ENCODE measurements at places on chromosomes 5 and 9.
A peak's percentile ranks its signal among the peaks of the same experiment; 100 is the strongest.

DNA sequence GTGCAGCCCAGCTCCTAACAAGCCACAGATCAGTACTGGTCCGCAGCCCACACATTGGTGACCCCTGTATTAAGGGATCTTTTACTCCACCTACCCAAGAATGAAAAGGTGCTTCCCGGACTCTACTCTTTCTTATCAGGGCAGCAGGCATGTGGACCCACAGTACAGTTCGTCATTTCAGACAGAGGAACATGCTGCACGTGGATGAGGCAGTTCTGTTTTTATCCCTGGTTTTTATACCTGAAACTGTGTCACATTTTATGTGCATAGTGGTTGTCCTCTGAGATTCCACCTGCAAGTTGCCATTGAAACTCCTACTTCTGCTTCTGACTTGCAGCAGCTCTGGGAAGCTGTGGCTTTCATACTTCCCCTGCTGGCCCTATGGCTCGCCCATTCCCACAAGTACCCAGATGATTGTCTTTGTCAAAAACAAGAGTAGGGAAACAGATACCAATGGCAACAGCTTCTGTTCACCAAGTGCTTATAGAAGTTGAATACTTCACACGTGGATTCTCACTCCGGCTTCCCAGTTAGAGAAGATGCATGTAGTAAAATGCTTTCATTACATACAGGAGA, 208.0 kb downstream of the TRIO start:
- no peak for DNase-seq

DNA sequence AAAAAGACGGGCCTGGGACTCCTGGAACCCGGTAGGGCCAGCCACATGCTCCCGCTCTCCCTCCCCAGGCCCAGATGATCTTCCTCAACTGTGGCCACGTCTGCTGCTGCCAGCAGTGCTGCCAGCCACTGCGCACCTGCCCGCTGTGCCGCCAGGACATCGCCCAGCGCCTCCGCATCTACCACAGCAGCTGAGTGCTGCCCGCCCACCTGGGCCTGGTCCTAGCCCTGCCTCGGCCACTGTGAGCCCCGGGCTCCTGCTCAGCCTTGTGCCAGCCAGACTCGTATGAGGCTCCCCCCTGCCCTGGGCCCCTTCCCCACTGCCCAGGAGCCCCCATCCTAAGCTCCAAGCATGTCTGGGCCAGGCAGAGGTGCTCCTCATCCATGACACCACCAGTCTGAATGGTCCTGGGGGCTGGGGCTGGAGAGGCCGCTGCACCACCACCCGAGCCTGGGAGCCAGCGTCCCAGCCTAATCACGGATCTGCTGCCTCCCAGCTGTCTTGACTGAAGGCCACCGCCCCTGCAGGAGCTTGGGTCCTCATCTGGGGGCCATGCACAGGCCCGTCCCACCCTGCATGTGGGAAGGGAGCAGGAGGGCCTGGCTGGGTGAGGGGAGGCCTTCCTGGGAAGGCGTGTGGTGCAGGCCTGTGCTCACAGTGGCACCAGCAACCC, 51.5 kb downstream of the LRSAM1 start:
- no peak for DNase-seq

GRCh38 chr5:79111960-79112702, 522 bp downstream of the BHMT start:
- DNase-seq = no peak

DNA sequence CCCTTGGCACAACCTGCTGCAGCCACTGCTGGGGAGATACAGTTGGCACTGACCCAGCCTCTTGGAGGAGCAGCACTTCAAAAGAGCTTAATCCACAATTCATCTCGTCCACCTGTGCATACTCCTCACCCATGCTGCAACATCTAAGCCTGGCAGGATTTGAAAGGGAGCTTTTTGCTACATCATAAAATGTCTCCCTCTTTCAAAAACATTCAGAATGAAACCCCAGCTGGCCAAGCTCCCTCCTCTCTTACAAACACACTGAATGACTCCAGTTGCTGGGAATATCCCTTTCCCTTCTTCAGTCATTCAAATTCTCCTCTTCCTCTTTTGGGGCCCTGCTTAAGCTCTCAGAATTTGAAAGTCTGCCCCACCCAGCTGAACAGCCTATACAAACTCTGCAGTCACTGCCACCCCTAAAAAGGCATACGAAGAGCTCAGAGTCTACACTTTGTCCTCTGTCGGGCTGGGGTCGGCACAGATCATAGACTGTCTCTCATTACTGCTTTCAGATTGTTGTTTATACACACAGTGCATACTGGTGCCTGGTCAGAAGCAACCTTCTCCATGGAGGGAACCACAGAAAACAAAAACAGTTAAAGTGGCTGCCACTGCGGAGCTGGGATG, 8.8 kb upstream of the C5orf15 start:
- peak; percentile 53 for DNase-seq

- no peak for DNase-seq
Measured at GRCh38 chr5:12655675-12656074, 751.4 kb upstream of the CTNND2 start.

DNA sequence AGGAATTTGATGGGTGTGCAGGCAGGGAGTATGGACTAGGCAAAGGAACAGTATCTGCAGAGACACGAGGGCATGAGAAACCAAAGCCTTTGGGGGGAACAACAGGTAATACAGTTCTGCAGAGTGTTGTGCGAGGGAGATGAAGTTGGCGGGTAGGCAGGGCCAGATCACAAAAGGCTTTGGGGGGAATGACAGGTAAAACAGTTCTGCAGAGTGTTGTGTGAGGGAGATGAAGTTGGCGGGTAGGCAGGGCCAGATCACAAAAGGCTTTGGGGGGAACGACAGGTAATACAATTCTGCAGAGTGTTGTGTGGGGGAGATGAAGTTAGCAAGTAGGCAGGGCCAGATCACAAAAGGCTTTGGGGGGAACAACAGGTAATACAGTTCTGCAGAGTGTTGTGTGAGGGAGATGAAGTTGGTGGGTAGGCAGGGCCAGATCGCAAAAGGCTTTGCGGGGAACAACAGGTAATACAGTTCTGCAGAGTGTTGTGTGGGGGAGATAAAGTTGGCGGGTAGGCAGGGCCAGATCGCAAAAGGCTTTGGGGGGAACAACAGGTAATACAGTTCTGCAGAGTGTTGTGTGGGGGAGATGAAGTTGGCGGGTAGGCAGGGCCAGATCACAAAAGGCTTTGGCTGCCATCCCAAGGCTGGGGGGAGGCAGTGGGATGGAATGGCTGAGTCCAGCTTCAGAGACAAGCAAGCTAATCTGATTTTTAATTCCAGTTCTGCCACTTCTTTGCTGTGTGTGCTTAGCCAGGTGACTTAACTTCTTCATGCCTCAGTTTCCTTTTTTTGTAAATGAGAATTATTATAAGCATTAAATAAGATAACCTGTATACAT, 33.0 kb downstream of the FRMPD1 start:
- DNase-seq = no peak

DNA sequence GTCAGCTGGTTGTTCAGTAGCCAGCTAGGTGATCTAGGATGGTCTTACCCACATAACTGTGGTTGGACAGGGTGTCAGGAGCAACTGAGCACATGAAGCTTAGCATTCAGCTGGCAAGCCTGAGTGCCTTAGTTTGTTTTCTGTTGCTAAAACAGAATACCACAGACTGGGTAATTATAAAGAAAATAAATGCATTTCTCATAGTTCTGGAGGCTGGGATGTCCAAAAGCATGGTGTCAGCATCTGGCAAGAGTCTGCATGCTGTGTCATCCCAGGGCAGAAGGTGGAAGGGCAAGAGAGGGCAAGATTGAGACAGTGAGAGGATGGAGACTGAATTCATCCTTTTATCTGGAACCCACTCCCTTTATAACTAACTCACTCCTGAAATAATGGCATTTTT, 921.5 kb downstream of the TLE4 start:
- no peak for DNase-seq

DNA sequence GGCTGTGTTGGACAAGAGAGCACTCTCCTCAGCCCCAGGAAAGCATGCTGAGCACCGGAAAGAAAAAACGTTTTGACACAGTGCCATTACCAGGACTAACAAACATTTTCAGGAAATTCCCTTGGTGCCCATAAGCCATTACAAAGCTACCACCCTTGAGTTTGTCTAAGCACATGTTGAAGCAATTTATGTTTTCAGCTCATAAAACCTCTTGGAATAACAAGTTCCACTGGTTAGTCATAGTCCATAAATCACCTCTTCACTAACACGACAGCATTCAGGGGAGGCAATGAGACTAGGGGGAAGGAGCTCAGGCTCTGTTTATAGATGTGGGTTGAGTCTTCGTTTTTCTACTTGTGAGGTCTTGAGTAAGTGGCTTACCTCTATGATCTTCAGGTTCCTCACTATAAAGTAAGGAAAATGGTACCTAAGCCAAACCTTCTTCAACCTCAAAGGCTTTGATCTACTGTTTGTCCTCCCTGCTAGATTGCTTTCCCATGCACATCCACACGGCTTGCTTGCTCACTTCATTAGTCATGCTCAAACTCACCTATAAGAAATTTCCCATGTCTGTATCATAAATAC, 65.4 kb downstream of the DRD1 start:
- peak; percentile 32 for DNase-seq

DNA sequence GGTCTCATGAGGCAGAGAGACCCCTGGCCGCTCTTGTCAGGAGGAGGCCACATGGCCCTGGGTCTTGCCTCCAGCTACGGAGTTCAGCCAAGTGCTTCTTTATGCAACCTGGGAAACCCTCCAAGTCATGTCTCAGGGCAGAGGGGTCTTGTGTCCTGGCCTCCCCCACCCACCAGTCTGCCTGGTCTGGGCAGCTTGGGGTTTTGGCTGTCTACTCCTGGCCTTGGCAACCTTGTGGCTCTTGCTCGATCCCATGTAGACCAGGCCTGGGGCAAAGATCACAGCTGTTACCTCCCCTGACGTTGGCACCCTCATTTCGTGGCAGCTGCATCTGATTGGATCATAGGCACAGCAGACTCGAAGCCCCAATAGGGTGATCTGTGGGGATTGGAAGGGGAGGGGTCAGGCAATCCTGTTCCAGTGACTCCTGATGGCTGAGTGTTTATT, 28.4 kb downstream of the JADE2 start:
- no peak for DNase-seq

- DNase-seq = no peak
Measured at GRCh38 chr5:16690243-16690852, 73.6 kb upstream of the RETREG1 start.

GRCh38 chr5:158170060-158170459, 311.1 kb upstream of the CLINT1 start:
- DNase-seq = no peak

GRCh38 chr9:106883030-106883429, 20.1 kb downstream of the ZNF462 start:
- no peak for DNase-seq

GRCh38 chr5:113505181-113505580, 8.3 kb upstream of the YTHDC2 start:
- no peak for DNase-seq

DNA sequence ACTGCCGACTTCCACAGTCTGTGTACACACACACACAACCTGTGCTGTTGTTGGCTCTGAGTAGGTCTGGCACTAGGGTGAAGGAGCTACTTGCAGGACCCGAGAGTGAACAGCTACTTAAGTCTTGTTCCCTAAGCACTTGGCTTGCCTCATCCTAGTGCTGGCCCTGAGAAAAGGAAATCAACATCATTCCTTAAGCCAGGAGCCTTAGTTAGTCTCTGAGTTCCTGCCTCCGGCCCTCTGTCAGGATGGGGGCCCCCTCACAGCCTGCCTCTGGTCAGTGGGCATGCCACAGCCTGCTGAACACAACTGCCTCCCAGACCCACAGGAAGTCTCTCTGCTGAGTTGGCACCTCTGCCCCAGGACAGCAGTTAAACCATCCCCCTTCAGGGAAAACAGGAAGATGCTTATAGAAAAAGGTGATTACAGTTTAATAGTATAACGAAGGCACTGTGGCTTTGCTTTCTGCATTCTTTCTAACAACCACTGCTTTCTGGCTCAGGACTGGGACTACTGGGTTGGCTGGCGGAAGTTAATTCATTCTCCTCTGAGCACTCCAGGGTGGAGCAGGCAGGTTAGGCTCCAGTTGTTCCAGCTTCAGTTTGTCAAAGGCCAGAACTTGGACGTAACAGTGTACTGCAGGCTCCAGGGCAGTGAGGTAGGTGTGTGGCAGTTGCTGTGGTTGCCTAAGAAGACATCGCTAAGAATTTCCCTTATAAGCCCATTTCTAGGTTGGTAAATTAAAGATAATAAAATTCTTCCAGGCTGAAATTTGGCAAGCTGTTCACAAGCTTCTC, 2.8 kb downstream of the MAMDC2 start:
- DNase-seq = no peak

DNA sequence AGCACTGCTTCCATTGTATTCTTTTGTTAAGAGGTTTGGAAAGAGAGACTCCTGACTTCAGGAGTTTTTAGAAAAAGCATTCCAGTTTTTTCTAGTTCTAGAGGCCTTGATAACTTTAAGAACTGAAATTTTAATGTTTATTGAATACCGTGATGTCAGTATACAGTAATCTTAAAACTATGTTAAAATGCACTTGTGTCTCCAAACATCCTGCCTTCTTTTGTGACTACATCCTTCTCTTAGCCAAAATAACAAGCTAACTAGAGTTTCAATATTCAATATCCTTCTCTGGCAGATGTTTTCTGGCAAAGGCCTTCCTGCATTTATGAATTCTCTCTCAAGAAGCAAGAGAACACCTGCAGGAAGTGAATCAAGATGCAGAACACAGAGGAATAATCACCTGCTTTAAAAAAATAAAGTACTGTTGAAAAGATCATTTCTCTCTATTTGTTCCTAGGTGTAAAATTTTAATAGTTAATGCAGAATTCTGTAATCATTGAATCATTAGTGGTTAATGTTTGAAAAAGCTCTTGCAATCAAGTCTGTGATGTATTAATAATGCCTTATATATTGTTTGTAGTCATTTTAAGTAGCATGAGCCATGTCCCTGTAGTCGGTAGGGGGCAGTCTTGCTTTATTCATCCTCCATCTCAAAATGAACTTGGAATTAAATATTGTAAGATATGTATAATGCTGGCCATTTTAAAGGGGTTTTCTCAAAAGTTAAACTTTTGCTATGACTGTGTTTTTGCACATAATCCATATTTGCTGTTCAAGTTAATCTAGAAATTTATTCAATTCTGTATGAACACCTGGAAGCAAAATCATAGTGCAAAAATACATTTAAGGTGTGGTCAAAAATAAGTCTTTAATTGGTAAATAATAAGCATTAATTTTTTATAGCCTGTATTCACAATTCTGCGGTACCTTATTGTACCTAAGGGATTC, 43.1 kb downstream of the NDFIP1 start:
- peak; percentile 43 for DNase-seq

DNA sequence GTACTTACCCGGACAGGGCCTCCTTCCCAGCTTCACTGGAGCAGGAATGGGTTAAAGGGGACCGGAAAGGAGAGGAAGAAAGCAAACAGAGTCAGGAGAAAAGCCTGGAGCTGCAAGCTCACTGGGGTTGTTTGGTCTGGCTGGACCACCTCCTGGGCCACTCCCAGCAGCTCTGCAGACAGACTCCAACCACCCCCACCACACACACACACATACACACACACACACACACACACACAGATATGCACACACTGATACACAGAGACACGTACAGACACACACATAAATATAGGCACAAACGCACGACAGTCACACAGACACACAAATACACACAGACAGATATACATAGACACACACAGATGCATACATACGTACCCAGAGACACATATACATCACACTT, 34.9 kb upstream of the SYNPO start:
- DNase-seq = no peak
